OCI-M1 (cell line): ENCODE measurements at places on chromosomes 16 and 17.

DNA sequence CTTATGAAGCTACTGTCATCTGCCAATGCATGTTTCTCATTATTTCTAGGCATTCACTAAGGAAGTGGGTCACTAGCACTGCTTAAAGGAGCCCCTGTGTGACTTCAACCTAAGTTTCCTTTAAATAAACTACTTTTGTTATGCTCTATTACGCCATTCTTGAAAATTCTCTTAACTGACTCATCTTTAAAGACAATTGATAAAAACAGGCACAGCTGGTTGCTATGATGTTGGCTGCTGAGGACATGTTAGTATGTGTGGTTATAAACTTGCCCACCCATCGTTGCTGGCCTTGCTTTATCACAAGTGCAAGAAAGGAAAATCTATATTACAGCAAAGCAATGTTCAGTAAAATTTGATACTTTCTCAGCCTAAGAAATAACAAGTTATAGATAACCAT, 75.8 kb upstream of the CNTNAP4 start:
- DNase-seq: no peak

GRCh38 chr16:68265078-68265920, 973 bp downstream of the SLC7A6 start:
- DNase-seq: peak; percentile 73

DNA sequence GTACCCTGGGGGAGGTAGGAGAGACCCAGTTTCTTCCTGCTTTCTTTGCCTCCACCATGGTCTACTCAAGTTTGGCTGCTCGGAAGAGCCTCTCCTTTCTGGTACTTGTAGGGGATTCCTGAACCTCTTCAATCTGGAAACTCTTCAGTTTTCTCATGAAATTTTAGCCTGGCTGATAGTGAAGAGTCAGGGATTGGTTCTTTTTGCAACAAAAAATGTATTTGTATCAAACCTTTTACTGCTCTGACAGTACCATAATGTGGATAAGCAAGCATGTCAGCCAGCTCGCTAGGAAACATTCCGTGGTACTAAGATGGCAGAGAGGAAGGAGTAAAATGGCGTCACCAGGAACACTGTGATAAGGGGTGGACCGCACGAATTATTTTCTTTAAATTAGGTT, 55.4 kb downstream of the NUP93 start:
- DNase-seq: no peak

- DNase-seq: no peak
Measured at GRCh38 chr16:1113489-1113888, 17.4 kb upstream of the C1QTNF8 start.

DNA sequence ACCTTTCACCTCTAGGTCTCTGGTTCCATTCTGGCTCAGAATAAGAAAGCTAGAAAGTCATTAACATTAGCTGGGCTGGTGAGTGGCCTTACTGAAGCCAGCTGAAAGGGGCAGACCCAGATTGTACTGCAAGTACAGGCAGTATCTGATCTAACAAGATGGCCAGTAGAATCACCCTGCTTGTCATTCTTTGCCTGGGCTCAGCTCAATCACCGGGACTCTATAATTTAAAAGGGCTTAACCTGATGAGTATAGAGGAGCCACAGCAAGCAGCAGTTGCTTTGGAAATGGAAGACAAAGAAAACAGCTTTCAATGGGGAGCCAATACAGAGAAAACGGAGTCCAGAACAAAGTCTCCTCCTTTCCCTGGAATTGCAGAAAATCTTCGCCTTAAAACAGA, 13.6 kb downstream of the CDH8 start:
- no peak for DNase-seq

GRCh38 chr17:48024149-48025039, 13.2 kb downstream of the COPZ2 start:
- DNase-seq: peak; percentile 68

GRCh38 chr17:3890082-3890877, 2.6 kb downstream of the CAMKK1 start:
- DNase-seq: no peak

DNA sequence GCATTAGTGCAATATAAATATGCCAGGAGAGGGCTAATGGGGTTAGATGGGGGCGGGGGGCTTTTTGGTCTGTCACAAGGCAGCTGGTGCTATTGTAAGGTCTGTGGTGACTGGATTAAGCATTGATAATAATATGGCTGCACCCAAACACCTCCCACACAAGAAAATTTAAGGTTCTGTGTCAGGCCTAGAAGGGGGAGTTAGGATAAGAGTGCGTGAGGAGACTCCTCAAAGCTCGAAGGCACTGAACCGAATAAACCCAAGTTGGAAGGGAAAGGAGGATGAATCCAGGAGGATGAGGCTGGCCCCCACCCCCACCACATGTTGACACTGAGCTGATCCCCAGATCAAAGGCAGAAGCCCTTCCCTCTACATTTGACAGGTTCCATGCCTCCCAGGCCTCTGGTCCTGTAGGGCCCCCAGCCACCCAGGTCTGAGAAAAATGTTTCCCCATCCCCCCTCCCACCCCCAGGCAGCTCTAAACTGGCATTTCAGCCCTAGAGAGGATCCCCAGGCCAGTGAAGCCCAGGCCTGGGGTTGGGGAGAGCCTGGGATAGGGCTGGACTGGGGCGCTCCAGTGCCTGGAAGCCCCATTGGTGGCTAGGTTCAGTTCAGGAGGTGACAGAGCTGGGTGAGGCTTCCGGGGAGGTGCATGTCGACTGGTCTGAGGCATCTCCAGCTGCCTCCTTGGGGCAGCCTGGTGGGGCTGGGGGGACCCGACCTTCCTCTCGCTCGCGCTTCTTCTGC, 1.7 kb downstream of the HOXB1 start:
- no peak for DNase-seq

- no peak for DNase-seq
Measured at GRCh38 chr17:63928966-63929695, 3.0 kb downstream of the CD79B start.

DNA sequence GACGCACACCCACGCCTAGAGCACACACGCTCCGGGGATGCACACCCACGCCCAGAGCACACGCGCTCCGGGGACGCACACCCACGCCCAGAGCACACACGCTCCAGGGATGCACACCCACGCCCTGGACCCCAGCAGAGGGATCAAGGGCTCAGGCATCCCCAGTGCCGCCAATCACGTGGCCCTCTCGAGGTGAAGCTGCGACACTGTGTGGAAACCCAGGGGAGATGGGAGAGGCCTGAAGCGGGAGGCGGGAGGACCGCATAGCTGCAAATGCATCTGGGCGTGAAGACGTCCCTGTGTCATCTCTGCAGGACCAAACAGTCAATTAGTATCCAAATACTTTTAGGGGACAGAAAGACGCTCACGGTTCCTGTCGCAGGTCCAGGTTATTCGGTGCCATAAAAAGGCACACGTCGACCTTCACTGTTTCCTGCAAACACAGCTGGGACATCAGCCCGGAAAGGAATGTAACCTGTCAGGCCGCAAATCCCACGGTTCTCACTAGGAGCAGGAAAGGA, 56.4 kb downstream of the TBC1D16 start:
- DNase-seq: no peak

GRCh38 chr17:66365903-66366302, 63.5 kb downstream of the PRKCA start:
- DNase-seq: no peak

DNA sequence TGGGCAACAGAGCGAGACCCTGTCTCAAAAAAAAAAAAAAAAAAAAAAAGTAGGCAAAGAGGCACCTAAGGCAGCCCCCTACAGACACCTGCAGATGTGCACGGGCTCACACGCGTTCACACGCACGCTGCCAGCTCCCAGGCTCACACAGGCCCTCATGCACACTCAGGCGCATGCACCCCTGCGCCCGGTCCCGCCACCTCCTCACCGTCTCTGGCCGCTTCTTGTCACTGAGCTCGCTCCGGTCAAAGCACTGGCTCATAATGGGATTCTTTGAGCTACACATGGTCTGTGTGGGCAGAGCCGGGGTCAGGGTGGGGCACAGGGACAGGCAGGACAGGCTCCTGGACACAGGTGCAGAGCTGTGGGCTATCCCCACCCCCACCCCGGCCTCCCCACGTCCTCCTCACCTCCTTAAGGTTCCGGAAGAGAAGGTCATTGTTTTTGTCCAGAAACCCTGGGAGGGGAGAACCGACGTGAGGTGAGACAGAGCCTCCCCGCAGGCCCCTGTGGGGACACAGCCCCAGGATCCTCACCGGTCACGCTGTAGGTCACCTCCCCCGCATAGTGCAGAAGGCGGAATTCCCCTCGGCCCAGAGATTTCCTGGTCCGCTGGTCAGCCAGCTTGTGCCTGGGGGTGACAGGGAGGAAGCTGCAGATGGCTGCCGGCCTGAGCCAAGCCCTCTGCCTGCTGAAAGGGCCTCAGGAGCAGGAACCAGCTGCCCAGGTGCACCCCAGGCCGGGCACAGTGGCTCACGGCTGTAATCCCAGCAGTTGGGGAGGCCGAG, 17.9 kb downstream of the MYO1C start:
- no peak for DNase-seq

GRCh38 chr16:51733181-51733580, 582.1 kb upstream of the SALL1 start:
- no peak for DNase-seq

DNA sequence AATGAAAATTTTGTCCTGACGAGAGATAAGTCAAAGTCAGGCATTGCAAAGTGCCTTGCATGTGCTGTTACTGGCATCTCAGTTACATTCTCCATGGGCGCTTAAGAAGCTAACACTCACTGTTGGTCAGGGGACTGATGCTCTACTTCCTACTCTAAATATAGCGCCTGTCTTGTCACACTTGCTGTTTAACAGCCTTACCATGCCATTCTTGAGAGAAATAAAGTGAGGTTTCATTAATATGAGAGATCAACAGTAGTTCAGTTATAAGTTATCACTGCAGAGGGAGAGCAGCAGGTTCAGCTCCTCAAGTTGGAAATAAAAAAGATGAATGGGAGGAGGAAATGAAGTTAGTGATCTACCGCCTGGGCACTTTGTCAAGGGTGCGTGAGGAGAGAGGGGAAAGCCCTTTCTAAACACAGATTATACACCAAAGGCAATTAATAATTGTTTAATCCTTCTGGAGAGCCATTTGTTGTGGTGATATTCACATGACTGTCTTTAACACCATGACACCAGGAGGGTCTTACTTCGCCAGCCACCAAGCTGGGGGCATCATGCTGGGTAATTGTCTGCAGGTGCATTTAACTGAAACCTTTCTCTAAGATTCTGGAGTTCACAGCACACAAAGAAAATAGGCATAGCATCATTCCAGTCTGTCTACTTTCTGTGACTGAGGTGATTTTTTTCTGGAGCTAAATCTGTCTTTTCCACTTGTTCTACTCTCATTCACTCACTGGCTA, 568.7 kb upstream of the HSBP1 start:
- no peak for DNase-seq

GRCh38 chr17:32636598-32637218, 149.9 kb downstream of the CDK5R1 start:
- DNase-seq: no peak

DNA sequence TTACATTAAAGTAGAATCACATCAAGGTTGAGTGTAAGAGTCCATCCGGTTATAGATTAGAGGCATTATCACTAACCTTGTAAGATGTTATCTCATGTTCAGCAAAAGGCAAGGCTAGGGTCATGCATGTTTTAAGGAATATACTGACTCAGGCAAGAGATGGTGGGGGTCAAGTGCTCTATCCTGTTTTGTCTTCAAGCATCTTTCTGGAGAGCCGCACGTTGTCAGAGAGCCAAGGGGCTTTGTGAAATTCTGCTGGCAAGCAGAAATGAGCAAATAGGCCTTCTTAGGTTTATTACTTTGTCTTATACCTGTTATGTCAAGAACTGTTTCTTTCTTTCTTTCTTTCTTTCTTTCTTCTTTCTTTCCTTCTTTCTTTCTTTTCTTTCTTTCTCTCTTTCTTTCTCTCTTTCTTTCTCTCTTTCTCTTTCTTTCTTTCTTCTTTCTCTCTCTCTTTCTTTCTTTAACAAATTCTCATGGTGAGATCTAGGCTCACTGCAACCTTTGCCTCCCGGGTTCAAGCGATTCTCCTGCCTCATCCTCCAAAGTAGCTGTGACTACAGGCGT, 47.3 kb upstream of the IL34 start:
- no peak for DNase-seq

GRCh38 chr17:72587156-72587555, 466.3 kb downstream of the SOX9 start:
- no peak for DNase-seq

DNA sequence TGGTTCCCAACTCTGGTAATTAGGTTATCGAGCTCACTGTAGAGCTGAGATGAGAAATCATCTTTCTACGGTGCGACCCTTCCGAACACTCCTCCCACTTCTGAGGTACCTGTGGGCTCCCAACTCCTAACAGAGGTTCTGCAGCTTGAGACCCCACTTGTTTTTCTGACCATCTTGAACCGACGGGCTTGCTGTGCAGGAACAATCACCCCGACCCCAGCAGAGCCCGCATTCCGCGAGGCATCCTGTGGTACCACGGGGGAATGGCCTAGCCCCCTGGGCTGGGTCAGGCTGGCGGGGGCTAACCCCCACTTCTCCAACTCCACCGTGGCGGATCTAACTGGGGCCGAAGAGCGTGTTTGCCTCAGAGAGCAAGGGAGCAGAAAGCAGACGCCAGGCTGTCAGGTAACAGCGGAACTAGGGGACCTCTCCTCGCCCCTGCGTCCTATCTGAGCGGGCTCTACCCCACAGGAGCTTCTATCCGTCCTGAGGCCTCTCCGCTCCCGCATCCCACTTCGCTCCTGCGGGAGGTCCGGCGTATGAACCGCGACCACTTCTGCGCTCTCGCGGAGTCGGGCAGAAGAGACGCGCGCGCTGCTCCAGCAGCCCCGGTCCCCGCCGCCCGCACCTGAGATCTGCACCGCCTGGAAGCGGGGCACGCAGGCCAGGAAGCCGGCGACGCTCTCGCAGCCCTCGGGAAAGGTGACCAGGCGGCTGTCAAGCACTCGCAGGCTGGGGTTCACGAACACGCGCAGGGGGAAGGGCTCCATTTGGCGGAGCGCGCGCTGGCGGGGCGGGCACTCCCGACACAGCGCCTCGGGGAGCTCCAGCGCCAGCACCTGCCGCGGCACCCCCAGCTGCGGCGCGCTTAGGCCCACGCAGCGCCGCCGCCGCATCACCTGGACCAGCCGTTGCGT, 761 bp downstream of the PDF start:
- peak; percentile 52 for DNase-seq

DNA sequence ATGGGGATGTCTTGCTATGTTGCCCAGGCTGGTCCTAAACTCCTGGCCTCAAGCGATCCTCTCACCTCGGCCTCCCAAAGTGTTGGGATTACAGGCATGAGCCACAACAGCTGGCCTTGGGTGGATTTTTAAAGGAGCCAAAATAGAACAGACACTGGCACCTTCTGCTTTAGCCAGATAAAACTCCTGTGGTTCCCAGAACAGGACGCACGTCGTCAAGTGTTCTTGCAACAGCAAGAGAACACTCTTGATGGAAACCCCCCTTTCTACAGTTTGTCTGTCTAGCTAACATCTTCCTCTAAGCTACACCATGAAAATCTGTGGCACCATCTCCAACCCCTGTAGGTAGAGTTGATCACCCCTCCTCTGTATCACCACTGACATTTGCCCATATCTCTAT, 122.6 kb downstream of the NPIPB5 start:
- DNase-seq: peak; percentile 70

DNA sequence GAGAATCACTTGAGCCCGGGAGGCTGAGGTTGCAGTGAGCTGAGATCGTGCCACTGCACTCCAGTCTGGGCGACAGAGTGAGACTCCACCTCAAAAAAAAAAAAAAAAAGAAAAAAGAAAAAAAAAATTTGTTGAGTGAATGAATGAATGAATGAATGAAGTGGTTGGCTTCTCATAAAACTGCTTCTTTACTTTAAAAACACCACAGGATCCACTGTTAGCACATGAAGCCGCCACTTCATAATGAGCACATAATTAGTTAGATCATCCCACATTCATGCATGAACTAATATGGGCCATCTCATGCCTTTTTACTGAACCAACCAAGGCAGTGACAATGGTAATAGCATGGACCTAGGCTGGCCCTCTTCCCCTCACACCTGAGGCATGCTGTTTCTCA, 135.0 kb upstream of the XYLT1 start:
- DNase-seq: no peak

- DNase-seq: no peak
Measured at GRCh38 chr16:19090916-19091315, 22.8 kb upstream of the ITPRIPL2 start.
